ENCODE measurements at places on chromosomes 7 and 10.
A peak's percentile ranks its signal among the peaks of the same experiment; 100 is the strongest.

GRCh38 chr7:151924508-151924907, 31.7 kb upstream of the GALNTL5 start:
- DNase-seq, result no peak

DNA sequence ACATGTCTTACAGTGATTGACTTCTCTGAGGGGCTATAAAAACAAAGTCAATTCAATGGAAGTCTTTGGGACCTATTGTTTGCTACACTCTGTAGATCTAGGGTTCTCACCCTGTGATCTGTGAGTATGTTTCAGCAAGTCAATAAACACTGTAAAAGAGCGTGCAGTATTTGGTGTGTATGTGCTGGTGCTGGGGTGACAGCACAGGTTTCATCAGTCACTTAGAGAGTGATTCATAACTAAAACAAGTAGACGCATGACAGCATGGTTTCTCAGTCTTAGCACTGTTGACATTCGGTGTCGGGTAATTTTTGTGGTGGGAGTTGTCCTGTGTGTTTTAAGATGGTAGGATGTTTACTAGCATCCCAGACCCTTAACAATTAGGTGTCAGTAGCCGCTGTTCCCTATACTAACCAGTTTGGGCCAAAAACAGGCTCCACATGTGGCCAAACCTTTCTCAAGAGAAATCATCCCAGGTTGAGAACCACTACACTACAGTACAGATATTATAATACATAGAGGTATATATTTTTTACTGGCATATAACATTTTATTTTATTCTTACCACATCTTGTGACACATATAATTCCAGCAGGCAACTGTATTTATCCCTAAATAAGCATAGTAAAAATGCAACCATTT, 411.8 kb downstream of the ARL4A start:
- DNase-seq, result no peak

- DNase-seq, result no peak
Observed at GRCh38 chr7:50423860-50424259, 26.3 kb downstream of the FIGNL1 start.

GRCh38 chr10:132409667-132410028, 12.6 kb downstream of the PWWP2B start:
- DNase-seq, result peak; percentile 23

- DNase-seq, result no peak
Observed at GRCh38 chr10:60336901-60337630, 52.6 kb downstream of the ANK3 start.

GRCh38 chr7:458511-459245, 61.0 kb downstream of the PDGFA start:
- DNase-seq, result no peak

GRCh38 chr10:57972783-57973182, 294.9 kb downstream of the IPMK start:
- no peak for DNase-seq

DNA sequence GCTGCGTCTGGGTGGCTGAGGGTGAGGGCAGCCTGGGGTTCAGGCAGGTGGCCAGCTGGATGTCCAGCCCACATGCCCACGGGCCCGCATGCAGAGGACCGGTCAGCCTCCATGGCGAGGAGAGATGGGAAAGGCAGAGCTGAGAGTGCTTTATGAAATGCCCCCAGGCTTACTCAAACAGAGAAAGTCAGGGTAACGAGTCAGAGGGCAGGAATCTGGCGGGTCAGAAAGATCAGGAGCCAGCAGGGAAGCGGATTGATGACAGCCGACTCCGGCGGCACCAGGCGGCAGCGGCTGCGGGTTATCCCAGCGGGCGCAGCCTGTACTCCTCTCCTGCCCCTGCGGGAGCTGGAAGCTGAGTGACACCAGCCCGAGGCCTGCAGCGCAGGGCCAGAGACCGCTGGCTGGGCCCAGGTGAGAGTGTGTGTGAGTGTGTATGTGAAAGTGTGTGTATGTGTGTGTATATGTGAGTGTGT, 13.4 kb downstream of the SLC13A4 start:
- DNase-seq, result peak; percentile 51

GRCh38 chr7:123876557-123877256, 31.7 kb downstream of the HYAL4 start:
- DNase-seq, result no peak

DNA sequence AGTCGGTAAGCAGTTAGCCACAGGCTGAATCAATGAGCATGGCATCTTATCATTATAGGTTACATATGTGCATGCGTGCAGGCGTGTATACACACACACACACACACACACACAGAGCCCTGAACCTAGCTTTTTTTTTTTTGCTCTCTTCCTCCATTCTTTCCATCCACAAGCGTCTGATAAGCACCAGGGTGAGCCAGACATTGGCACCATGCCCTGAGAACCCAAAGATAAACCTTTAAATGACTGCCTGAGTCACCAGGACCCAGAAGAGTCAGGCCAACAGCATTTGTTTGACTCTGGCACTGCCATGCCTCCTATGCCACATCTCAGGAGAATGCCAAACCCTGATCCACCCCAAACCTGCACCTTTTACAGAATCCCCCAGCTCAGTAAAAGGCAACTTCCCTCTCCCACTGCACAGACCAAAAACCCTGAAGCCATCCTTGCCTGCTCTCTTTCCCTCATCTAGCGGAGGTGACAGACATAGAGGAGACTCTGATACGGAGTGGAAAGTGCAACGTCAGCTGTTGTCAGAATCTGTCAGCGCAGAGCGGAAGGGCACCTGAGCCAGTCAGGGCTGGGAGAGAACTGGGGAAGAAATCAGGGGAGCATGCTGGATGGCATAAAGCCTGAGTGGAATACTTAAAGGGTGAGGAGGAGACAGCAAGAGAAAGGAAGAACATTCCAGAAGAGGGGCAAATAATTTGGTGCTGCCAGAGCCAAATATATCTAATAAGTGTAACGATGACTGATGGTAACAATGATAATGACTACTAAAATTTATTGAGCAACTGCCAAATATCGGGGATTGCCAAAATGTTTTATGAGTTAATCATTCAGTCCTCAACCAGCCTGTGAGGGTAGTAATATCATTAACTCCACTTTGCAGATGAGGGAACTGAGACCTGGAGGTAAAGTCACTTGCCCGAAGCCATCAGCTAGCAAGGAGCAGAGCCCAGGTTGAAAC, 3.2 kb downstream of the PARP12 start:
- no peak for DNase-seq

- no peak for DNase-seq
Observed at GRCh38 chr7:5363729-5364128, 59.9 kb downstream of the TNRC18 start.
